Ammon's horn (tissue), 1 donor: ENCODE measurements at places on chromosomes 6 and 20.
A peak's percentile ranks its signal among the peaks of the same experiment; 100 is the strongest.

- peak; percentile 88 for DNase-seq
Measured at GRCh38 chr6:36759148-36759759, 61.6 kb downstream of the RAB44 start.

GRCh38 chr6:146634022-146634421 lies 35.2 kb downstream of the ADGB start:
- DNase-seq = no peak

DNA sequence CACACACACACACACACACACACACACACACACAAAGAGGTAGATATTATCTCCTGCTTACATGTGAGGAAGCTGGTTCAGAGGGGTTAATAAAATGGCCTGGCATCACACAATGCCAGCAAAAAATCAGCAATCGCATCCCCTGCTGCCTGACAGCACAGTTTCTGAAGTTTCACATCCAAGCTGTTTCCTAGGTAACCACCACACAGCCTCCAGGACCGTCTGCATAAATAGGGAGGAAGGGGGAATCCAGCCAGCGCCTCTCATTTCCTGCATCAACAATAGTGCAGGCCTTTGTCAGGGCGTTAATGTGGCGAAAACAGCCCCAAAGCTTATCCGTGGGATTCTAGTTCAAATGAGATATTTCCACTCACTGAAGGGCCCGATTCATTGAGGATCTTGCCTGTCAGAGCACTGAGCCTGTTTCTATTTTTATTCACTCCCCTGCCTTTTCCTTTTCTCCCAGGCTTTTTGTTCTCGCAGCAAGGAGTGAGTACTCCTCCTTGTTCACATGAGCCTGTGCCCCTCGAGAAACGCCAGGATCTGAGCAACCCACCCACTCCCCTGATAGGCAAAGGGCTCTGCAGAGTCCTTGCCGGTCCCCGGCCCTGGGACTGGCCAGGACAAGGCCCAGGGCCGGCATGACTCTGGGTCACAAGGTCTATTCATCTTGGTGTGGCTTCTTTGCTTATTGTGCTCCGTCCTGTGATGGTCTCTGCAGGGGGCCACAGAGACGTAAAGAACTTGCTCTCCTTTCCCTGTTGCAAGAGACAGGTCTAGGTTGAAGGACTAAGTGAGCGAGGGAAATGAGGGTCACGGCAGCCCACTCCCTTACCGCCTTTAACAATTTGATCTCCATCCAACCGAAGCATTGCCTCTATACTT lies 32.7 kb downstream of the TUBB2B start:
- DNase-seq = peak; percentile 91

DNA sequence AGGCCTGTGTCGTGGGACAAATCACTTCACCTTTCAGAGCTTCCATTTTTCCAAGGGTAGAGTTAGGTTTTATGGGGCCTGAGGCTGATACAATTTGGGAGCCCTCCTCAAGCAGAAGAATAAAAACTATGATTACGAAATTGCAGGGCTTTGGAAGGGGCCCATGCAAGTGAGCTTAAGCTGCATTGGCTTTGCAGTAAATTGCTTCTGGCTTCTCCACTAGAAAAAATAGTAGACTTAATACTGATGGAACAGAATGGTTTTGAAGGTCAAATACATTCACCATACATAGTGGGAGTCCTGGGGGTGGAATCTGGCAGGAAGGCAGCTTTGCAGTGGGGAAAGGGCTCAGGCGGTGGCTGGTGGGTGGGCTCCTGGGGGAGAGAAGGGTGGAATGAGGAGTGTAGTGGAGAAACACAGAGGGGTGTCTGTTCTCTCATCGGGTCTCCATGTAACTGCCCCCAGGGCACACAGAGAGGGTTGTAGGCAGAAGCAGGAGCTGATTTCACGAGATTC lies 55.9 kb upstream of the RNF24 start:
- no peak for DNase-seq

- DNase-seq = no peak
Measured at GRCh38 chr20:62728781-62729300, 20.2 kb downstream of the NTSR1 start.

DNA sequence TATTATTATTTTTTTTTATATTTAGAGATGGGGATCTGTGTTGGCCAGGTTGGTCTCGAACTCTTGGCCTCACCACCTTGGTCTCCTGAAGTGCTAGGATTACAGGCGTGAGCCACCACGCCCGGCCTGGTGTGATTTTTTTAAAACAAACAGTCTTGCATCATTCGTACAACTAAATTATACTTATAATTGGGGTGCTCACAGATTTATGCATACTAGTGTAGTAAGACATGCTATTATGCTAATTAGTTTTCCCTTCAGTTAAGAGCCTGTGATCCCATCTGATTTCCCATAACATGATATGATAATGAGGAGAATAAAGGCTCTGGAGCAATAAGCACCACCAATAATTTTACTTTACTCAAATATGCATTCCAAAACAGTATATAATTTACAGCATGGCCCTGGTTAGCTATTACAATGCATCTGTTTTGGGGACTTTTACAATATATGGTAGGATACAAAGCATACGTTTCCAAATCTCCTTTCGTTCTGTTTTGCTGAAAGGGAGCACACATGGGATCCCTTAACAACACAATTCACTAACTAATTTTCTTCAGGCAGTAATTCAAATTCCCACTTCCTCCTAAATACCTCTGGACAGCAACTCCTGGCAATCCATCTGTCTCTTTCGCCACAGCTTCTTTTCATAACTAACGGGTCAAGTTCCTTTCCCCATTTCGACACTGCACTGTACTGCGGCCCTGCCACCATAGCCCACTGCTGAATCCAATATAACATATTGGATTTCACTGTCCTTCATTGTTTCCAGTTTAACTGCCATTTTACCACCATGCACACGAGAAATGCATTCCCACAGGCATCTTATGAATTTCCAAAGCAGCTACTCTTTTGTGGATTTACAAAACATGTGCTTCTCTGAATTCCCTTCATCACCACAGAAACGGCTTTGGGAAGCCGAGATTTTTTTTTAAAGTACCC lies 1.7 kb downstream of the NUDT3 start:
- peak; percentile 64 for DNase-seq

GRCh38 chr6:111709615-111710398 lies 104.1 kb upstream of the TRAF3IP2 start:
- peak; percentile 84 for DNase-seq

DNA sequence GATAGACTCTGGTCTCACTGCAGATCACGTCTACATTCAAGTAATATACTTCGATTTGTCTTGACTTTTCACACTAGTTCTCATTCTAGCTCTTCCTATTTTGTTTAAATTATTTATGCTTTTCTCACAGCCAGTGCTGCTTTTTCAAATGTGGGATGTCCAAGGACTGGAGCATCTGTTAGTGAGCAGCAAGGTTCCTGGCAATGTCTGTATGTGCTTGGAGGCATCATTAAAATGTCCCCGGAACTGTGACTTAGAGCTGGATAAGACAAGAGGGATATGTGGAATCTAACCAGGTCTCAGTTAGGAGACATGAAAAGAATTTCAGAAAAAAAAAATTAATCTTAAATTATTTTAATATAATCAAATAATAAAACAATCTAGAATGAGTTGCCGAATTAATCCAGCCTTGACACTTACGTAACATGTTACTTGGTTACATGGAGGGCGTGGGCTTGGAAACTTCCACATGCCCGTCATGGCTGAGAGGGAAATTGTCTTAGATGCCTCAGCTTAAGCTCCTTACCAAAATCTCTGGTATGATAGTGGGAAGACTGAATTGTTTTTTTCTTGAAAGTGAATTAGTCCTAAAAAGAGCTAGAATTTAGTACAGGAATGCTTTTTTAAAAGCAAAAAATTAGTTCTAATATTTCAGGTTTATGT lies 21.4 kb upstream of the CARMIL1 start:
- peak; percentile 23 for DNase-seq

DNA sequence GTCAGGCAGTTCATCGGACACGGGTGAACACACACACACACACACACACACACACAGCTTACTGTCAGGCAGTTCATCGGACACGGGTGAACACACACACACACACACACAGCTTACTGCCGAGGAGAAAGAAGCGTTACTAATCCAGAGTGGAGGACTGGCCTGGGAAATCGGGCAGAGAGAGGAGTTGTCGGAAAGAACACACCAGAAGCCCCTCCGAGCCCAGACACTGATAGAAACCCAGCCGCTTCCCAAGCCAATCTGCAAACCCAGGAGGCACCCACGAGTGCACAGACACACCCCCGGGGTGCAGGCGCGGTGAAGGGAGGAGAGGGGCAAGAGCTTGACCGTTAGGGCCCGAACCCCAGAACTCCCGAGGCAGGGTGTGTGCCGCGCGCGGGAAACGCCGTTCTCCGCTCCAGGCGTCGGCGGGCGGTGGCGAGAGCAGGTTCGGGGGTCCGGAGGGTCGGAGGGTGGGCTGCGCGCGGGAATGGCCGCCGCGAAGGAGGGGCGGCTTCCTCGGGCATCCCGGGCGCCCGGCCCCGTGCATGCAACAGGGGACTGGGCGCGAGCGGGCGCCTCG lies 636 bp downstream of the ELOVL2 start:
- no peak for DNase-seq

GRCh38 chr6:83436674-83437073 lies 5.8 kb upstream of the ME1 start:
- no peak for DNase-seq

GRCh38 chr6:116304538-116305097 lies 24.9 kb upstream of the TSPYL1 start:
- no peak for DNase-seq

GRCh38 chr20:44720997-44721784 lies 6.0 kb downstream of the CCN5 start:
- no peak for DNase-seq

- no peak for DNase-seq
Measured at GRCh38 chr6:12656906-12657305, 59.7 kb upstream of the PHACTR1 start.

- DNase-seq = no peak
Measured at GRCh38 chr6:52675372-52675771, 4.5 kb downstream of the TMEM14A start.

- DNase-seq = no peak
Measured at GRCh38 chr6:152071318-152071717, 263.8 kb downstream of the ESR1 start.

GRCh38 chr20:10322073-10323012 lies 103.7 kb downstream of the SNAP25 start:
- DNase-seq = peak; percentile 65

DNA sequence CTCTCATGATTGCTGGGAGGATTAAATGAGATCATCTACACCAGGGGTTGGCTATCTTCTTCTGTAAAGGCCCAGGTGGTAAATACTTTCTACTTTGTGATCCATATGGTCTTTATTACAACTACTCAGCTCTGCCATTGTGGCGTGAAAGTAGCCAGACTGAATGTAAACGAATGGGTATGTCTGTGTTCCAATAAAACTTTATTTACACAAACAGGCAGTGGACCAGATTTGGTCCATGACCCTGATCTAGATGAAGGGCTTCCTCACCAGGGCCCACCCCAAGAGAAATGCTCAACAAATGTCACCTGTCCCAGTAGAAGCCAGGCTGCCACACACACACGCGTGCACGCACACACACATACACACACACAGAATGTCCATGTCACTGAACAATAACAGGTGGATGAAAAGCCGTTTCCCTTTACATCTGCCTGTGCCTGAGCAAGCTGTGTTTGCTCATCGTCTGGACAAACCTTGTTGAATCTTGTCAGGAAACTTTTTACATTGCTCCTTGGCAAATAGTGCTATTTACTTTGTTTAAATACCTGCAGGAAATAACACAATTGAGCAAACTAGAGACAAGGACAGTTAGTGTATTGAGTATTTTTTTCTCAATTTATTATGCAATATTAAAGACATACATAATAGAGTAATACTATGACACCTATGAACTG lies 114.3 kb downstream of the EYA2 start:
- DNase-seq = no peak

- DNase-seq = no peak
Measured at GRCh38 chr20:2093883-2094282, 7.7 kb upstream of the STK35 start.

DNA sequence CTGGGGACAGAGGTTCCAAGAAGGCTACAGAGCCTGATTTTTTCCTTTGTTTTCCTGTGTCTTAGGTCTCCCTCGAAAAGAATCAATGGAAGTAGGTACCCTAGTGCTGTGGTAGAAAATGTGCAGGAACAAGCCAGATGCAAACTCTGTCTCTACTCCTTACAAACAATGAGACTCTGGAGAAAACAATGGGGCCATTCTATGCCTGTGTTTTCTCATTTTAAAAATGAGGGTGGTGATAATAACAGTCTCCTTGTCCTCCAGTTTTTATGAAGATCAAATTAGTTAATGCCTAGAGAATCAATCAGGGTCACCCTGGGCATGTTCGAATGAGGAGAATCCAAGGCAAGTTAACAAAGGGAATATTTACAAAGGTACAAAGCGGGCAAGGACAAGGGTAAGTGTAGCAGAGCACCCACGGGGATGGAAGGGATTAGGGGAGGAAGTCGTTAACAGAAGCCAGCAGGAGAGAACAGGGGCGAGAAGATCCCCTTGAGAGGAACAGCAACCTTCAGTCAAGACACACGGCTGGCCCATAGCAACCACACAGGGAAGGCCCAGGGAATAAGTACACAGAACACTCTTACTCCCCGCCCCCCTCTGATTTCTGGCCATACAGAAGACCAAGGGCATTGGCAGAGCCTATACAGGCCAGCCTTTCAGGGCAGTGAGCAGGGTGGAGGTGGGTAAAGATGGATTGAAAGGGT lies 342.8 kb downstream of the PTPRT start:
- DNase-seq = no peak
